Lower lobe of right lung (tissue), 2 donors: ENCODE measurements at places on chromosomes 2 and 18. TPM values are rescaled to one million over a fixed set of nuclear protein-coding genes. Genes with fewer than 3 reads are reported as not detected.

DNA sequence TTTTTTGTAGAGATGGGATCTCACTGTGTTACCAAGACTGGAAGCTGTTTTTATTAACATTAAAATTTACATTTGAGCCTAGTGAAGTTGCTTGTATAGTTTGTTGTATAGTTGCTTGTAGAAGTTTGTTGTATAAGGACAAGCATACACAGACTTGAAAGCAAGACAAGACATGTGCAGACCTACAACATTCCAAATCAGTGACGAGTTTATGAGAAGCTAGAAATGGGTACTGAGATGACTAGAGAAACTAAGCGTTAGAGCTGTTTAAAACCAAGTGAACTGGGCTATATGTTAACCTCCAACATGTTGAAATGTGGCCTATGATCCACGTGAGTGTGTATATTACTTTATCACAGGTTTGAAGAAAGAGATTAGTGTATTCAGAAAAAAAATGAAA lies 39.1 kb downstream of the ABCB11 start:
- DNase-seq = no peak

- no peak for DNase-seq
Observed at GRCh38 chr2:161400076-161400475, 16.0 kb upstream of the TBR1 start.

DNA sequence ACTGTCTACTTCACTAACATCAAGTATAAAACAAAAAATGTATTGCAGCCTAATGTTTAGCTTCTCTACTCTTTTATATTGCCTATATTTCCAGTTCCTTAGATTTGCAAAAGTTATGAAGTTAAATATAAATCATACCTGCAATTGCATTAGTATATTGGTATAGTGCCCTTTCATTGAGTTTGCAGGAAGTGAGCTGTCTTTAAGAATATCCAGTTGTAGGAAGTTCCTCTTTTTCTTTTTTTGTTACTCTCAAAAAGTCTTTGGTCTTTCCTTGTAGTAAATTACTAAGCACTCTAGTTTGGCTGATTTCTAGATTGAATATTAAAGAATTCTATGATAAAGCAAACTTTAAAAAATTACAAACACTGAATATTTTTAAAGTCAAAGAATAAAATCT lies 71.3 kb upstream of the FN1 start:
- no peak for DNase-seq

GRCh38 chr2:234462218-234462992 lies 34.5 kb downstream of the ARL4C start:
- DNase-seq = no peak

DNA sequence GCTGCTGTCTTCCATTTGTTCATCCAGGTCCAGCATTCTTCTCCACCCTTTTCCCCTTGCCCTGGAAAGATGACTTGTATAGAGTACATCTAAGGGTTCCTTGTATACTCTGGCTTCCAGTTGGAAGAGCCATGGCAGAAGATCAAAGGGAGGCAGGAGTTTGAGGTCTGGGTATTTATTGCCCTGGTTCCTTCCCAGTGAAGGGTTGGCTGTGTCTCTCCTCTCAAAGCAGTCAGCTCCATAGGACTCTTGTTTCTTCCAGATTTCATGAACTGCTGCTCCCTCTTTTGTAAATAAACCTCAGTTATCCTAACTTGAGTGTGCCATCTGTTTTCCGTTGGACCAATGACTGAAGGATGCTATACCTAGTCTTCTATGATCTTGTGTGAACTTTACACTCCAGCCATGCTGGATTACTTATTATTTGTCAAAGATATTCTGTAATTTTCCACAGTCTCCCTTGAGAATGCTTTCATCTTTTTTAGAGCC lies 6.4 kb downstream of the BBS5 start:
- no peak for DNase-seq

DNA sequence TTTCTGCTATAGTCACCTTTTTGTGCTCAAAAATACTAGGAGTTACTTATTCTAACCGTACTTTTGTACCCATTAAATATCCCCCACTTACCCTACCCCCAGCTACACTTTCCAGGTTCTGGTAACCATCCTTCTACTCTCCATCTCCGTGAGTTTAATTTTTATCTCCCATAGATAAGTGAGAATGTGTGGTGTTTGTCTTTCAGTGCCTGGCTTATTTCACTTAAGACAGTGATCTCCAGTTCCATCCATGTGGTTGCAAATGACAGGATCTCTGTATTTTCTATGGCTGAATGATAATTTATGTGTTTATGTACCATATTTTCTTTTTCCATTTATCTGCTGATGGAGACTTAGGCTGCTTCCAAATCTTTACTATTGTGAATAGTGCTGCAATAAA lies 323.3 kb downstream of the ZNF804A start:
- DNase-seq = no peak

DNA sequence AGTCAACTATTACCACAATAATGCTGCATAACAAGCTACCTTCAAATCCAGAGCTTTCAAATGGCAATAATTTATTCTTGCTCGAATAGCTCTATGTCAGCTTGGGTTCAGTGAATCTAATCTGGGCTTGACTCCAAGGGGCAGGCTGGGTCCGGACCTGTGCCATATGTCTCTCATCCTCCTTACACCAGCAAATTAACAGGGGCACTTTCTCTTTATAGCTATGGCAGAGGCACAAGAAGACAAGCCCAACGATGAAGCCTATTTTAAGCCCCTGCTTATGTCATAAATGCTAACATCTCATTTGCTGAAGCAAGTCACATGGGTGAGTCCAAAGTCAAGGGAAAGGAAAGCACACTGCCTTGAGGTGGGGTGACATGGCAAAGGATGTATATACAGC lies 13.3 kb upstream of the ZNF521 start:
- DNase-seq = no peak

GRCh38 chr2:36540986-36541754 lies 56.8 kb downstream of the FEZ2 start:
- DNase-seq = no peak

GRCh38 chr2:109331896-109332848 lies 203.2 kb downstream of the SH3RF3 start:
- DNase-seq = peak; percentile 86

- no peak for DNase-seq
Observed at GRCh38 chr2:211900000-211900399, 638.6 kb downstream of the ERBB4 start.

DNA sequence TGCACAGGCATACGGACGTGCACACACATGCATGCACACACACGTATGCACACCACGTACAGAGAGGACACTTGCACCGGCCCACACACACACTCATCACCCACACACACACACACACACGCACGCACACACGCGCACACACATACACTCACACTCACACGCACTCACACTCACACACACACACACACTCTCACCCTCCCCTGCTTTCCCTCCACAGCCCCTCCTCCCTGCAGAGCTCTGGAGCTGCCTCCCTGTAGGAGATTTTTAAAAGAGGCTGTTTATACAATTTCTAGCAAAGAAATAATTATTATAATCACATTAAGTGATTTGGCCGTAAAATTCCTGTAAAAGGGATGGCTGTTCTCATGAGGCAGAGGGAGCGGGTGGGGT lies 36.5 kb upstream of the SNED1 start:
- DNase-seq = no peak

DNA sequence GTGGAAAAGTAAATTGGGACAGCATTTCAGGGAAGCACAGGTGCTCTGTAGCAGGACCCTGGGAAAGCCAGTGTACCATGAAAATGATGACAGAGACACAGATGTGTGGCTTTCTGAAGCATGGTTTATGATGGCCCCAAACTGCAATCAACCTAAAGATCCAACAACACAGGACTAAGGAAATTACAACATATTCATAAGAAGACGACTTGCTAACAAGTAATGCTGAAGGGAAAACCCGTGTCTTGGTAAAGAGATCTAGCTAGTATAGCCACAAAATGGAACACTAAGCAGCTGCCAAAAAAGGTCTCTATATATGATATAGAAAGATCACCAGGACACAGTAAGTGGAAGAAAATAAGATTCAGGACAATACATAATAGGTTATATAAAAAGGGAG lies 53.2 kb downstream of the UXS1 start:
- no peak for DNase-seq

DNA sequence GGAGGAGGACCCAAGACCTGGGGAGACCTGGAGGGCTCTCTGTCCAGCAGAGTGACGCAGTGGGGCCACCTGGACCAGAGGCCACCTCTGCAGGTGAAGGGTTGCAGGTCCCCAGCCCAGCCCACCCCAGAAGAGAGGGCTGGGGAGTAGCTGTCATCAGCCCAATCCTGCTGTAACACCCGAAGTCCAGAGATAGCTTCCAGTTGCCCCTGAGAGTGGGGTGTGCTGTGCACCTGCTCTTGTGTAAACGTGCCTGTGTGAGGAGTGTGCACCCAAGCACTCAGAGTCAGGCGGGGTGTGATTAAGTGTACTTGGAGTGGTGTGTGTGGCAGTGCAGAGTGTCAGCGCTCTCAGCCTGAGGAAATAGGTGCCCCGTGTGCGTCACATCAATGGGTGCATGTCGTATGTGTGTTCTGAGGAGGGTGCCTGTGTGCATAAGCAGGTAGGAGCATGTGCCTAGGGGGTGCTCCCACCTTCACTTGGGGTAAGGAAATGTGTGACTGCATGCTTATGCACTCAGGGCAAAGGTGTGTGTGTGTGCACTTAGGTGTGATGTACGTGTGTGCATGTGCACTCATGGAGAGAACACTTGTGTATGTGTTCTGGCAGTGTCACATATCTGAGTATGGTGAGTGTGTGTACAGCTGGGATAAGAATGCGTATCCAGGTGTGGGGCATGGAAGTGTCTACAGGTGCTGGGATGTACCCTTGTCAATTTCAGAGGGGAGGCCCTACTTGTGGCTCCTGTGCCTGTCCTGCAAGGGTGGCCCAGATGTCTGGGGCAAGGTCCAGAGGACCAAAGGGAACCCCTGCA lies 672 bp downstream of the ATP6V1B1 start:
- no peak for DNase-seq

DNA sequence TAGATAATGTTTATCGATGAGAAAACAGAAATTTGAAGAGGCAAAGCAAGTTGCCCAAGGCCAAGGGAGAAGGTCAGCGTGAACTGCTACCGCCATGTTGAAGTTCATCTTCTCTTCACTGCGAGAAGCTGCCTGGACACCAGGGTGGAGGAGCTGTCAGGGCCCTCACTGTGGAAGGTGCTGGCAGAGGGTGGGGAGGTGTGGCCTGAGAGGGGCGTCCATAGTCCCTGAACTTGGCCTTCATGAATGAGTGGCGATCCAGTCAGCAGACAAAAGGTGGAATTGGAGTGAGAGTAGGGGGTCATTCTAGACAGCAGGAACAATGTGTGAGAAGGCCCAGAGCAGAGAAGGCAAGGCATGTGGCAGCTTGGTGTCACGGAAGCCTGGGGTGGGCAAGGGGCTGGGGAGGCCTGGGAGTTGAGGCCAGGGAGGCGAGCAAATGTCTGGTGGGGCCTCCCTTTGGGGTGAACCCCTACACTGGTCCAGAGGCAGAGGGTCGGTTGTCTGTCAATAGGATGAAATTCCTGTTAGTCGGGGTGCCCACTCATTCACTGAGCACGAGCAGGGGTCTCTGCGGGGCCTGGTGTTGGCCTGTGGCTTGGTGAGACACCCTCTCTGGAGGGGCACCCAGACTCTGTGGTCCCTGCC lies 33.3 kb upstream of the KCNF1 start:
- DNase-seq = no peak

DNA sequence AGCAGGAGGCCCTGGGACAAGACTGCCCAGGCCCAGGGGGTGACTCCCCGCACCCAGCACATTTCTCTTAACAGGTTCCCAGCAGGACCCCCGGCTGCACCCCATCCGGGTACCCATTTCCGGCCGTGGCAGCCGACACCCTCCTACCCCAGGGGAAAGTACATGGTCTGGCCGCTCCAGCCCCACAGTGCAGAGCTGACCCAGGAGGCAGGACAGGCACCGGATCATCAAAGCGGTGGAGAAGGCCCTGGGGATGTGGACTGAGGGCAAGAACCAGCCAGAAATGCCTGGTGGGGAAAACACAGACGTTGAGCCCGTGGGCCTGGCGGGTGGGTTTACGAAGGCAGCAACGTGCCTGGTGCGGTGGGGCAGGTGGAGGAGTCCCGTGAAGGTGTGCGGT lies 79.5 kb upstream of the GPC1 start:
- DNase-seq = peak; percentile 34

- DNase-seq = no peak
Observed at GRCh38 chr2:189281201-189281600, 101.6 kb upstream of the COL5A2 start.

DNA sequence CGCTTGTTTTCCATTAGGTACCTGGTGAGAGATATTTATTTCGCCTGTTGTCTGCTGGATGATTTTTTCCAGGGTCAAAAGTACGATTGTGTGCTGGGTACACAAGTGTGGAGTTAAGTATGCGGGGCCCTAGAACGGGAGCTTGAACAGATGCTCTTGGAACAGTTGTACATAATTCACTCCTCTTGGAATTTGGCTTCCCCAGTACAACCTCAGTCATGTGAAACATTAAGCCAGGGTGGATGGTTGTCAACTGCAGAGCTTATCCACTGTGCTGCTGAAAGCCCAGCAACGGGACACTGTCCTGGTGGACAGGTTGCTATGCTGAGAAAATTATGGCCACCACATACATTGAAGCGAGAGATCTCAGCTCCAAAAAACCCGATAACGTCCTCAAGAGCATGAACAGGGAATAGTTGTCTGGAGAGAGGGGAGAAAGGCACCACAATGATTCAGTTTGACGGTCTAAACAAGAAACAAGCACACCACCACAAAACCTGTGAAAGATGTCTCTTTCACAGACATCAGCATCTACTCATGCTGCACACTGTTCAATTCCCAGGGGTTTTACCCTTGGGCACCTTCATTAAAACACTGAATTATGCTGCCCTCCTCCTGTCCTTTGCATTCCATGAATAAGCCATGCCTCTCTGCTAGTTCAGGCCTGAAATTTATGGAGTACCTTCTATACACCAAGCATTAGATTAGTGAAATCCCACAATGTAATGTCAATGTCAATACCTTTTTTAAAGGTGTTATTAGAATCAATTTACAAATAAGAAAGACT lies 176.8 kb upstream of the TRIB2 start:
- no peak for DNase-seq

DNA sequence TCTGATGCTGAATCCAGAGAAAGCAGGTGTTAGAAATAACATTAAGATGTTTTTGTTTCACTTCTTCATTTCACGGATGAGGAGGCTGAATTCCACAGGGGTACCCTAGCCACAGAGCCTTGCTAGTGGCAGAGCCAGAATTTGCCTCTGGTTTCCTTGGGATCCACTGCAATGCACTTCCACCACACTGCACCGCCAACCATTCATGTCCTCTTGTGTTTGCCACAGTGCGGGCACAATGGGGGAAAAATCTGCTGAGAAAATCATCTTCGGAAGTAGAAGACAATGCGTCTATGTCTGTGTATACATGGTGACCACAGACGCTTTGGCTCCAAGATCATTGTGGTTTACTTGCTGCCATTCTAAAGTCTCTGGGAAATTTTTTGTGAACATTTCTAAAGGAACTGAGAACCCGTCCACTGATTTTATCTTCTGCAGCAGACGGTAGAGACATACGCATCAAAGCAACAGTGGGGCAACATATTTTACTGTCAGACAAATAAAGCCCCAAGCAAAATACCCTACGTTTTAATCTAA lies 14.9 kb downstream of the ICOS start:
- DNase-seq = no peak

The ALPI gene
- not detected for total RNA-seq

The CYP27C1 gene
- total RNA-seq = not detected

The AOX1 gene
- total RNA-seq = 36.7 TPM

The ADD2 gene
- 2.1 TPM for total RNA-seq

The VAMP8 gene
- 272 TPM for total RNA-seq

The UGT1A10 gene
- not detected for total RNA-seq

The MROH2A gene
- not detected for total RNA-seq

The DSG4 gene
- total RNA-seq = not detected

The EML6 gene
- 2.5 TPM for total RNA-seq

The MYL12B gene
- 318 TPM for total RNA-seq

The ZSWIM2 gene
- total RNA-seq = not detected
